ENCODE measurements at places on chromosomes 13 and 19.
A peak's percentile ranks its signal among the peaks of the same experiment; 100 is the strongest.

DNA sequence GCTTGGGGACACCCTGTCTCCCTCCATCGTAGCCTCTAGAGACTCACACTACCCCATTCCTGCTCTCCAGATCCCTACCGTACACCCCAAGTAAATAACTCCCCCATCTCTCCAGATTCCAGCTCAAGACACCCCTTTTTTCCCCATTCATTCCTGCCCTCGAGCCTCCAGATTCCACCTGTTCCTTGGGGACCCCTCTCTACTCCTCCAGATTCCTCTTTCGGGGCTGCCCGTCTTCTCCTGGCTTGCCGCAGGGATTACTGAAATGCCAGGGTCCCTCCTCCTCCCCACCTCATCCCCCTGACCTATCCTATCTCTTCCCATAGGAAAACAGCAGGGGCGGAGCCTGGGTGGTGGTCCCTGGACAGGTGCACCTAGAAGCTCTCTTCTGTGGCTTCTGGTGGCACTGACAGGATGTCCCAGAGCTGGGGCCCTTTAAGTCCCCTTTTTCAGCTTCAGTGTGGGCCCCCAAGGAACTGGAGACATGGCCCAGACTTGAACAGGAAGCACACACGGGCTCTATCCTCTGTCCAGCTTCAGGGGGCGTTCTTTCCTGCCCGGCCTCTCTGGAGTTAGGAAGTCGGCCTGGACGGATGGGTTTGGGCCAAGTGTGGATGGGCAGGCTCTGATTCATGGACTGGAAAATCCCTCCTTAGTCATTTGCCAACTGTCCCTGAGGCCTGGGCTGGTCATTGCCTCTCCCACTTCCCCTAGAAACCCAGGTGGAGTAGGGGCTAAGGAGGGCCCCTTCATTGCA lies 1.2 kb downstream of the ZSWIM4 start:
- no peak for DNase-seq

GRCh38 chr13:27372896-27373295 lies 51.5 kb upstream of the GTF3A start:
- DNase-seq: no peak

DNA sequence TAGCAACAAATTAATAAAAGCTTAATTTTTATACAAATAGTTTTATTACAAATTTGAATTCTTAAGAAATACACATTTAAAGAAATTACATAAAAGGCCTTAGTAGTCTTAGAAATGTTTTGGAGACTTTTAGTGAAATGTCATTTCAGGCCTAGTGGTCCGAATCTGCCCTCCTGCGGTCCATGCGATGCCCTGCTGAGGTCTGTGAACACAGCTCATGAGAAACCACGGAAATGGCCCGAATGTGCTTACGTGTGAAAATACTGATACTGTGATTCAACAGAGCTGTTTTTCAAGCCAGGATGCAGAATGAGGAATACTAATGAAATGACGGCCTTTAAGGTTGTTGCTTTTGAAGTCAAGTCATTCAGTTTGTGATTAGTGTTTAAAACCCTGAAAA lies 157.9 kb downstream of the COL4A1 start:
- no peak for DNase-seq

- DNase-seq: no peak
Measured at GRCh38 chr13:100566543-100566942, 22.0 kb downstream of the GGACT start.

GRCh38 chr19:54416695-54417491 lies 1.6 kb downstream of the TTYH1 start:
- no peak for DNase-seq

- no peak for DNase-seq
Measured at GRCh38 chr19:16394681-16395375, 70.2 kb downstream of the KLF2 start.

DNA sequence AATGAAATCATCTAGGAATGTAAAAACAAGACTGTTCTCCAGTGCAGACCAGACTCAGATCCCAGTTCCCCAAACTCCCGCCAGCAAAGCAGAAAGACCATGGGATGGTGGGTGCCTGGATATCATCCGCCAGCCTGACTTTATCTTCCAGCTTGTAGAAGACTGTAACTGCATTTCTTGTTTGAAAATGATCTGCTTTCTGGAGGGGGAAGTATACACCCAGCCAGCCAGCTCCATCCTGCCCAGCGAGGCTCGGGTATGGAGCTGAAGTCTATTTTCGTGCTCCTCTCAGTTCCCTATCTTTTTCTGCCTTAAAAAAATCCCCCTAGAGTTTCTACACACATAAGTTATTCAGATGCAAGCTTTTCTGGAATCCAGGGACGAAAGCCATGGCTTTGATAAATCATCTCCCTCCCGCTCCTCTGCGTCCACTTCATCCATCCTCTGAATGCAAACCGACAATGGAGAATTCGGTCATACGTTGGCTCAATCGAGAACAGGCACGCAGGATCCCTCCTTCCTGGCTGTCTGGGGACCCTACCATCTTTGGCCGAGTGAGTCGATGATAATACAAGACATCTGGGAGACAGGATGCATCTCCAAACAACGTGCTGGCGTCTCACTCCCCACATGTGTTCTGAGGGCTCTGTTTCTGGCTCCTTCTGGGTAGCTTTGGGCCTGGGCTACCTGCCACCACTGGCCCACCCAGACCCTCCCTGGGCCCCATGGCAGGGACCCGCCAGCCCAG lies 31.2 kb downstream of the CEBPG start:
- peak; percentile 18 for DNase-seq

- DNase-seq: no peak
Measured at GRCh38 chr13:25295701-25296100, 5.7 kb upstream of the NUP58 start.

- DNase-seq: no peak
Measured at GRCh38 chr13:78686461-78686860, 27.5 kb upstream of the OBI1 start.

- no peak for DNase-seq
Measured at GRCh38 chr19:5580161-5580571, 12.4 kb upstream of the TINCR start.

DNA sequence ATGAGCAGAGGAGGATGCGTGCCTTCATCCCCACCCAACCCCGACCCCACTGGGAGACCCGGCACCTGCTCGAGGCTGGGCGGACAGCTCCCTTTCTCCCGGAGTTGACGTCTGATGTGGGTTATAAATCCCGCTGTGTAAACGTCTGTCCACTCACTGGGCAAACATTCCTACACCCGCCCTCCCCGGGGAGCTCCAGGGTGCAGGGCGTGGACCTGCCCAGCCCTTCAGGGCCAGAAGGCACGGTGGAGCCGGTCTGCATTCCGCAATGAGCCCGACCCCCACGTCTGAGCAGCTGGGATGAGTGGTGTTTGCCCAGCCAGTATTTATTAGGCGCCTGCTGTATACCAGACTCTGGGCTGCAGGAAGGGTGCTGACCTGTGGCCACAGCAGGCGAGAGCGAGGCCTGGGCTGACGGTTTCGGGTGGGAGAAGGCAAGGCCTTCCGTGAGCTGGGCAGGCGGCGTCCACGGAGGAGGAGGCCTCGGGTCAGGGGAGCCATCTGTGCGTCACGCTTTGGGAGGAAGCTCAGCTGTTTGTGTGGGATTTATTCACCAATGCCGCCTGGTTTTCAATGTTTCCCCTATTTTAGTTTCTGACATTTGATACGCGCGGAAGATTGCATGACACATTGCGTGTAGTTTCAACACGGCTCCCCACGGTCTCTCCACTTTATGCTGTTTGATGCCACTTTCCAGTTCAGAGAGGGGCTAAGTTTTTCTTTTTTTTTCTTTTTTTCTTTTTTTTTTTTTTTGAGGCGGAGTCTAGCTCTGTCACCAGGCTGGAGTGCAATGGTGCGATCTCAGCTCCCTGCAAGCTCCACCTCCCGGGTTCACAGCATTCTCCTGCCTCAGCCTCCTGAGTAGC lies 2.0 kb downstream of the MISP start:
- no peak for DNase-seq

DNA sequence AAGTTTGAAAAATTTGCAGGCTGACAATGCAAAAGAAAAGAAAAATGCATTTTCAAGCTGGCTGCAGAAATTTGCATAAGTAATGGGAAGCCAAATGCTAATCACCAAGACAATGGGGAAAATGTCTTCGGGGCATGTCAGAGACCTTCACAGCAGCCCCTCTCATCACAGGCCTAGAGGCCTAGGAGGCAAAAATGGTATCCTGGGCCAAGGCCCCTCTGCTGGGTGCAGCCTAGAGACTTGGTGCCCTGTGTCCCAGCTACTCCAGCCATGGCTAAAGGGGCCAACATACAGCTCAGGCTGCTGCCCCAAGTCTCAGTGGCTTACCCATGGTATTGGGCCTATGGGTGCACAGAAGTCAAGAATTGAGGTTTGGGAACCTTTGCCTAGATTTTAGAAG lies 155.2 kb downstream of the B3GLCT start:
- no peak for DNase-seq

DNA sequence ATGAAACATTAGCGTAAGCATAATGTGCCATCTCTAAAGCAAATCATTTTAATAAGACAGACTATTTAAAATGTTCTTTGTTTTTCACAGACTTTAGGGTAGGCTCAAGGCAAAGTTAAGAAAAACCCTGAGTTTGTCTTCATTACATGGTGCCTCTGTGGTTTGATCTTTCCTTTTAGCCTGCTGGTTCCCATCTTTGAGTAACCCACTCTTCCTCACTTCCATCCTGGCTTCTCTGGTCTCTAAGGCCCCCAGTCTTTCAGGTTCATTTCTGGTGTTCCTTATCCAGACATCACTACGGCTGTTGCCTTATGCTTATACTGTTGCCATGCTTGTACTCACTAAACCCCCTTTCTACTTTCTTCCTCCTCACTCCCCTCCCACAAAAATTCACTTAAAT lies 38.4 kb downstream of the DACH1 start:
- DNase-seq: no peak

- no peak for DNase-seq
Measured at GRCh38 chr13:25733001-25733491, 318.8 kb downstream of the SHISA2 start.

GRCh38 chr19:41619018-41619556 lies 7.8 kb downstream of the CEACAM4 start:
- DNase-seq: no peak

- no peak for DNase-seq
Measured at GRCh38 chr13:36530861-36531590, 98.7 kb downstream of the CCNA1 start.

GRCh38 chr13:73369095-73369494 lies 310.3 kb downstream of the KLF5 start:
- no peak for DNase-seq

- no peak for DNase-seq
Measured at GRCh38 chr19:45446295-45446694, 21.5 kb upstream of the FOSB start.

GRCh38 chr19:51470966-51471365 lies 7.4 kb upstream of the CEACAM18 start:
- no peak for DNase-seq

DNA sequence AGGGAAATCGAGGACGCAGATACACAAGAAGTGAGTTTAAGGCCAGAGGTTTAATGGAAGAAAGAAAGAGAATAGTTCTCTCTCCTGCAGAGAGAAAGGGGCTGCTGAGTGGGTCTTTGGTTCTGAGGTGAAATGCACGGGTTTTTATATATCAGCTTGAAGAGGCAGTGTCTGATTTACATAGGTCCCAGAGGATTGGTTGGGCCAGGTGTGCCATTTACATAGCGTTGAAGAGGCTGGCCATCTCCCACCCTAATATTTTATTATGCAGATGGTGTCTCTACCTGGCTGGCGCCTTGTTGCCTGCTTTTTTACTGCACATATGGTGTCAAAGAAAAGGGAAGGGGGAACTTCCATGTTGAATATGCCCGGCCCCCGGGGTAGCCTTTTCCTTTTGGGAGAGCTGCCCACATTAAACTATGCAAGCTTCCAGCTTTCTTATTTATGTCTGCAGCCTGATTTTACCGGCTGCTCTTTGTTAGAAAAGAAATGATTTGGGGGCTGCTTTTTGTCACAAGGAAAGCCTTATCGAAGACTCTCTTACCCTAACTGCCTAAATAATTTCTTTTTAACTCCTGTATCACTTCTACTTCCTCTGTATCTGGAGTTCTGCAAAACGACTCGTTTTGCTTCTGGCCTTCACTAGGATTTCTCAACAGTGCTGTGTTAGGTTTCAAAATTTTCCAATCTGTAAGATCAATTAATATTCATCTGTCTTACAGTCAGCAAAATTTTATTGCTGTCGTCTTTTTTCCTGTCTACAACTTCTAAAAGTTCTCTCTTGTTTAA lies 268.5 kb downstream of the B3GLCT start:
- no peak for DNase-seq

DNA sequence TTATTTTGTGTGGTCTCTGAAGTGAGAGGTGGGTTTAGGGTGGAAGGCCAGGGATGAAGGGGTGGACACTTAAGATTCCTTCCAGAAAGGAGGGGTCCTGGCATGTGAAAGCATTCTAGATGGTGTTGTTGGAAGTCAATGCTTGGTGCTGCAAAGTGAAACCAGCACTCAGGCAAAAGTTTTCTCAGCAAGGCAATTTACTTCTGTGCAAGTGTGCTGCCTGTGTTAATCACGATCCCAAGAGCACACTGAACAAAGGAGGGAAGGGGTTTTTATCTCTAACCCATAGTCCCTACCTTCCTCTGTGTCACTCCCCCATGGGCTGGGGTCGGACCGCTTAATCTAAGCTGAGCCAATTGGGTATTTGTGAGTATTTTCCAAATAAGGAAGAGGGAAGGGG lies 1.3 kb downstream of the ZNF134 start:
- no peak for DNase-seq

- no peak for DNase-seq
Measured at GRCh38 chr13:40632915-40633314, 33.5 kb downstream of the FOXO1 start.

GRCh38 chr13:27826379-27827353 lies 34.4 kb downstream of the GSX1 start:
- peak; percentile 79 for DNase-seq

DNA sequence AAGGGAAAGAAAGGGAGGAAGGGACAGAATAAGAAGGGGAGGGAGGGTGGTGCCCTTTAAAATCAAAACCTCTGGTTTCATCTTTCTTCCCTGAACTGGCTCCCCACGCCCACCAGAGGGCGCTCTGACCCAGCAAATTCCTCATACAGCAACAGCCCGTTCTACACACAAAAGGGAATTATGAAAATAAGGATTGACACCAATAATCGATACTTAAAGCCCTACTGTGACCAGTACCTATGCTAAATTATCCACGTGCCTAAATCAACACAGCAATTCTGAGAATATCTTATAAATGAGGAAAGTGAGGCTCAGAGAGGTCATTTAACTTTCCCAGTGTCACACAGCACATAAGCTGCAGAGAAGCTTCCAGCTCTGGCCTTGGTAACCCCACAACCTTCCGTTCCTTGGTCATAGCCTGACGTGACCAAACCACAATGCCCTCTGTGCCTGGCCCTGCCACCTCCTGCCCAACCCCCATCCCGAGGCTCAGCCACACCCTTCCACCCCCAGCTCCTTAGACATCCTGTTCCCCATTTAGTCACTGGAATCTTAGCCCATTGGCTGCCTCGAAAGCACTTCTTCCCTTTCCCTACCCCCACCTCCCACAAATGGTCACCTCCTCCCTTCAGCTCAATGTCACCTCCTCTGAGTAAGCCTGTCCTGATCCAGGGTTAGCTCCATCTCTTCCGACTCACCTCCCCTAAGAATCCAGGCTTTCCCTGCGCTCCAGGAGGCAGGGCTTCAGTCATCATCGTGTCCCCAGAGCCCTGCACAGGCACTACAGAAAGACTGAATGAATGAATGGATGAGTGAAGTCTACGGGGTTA lies 34.2 kb upstream of the PNMA8B start:
- peak; percentile 84 for DNase-seq

Data from activated naive CD8-positive, alpha-beta T cell treated with anti-CD3 and anti-CD28 coated beads, Interleukin-2, amount 10 ng/mL, durations not matched to agents 7 days and 5 days (primary cell).